ENCODE measurements at places on chromosomes 13 and 19. TPM values are rescaled to one million over a fixed set of nuclear protein-coding genes. Genes with fewer than 3 reads are reported as not detected.

DNA sequence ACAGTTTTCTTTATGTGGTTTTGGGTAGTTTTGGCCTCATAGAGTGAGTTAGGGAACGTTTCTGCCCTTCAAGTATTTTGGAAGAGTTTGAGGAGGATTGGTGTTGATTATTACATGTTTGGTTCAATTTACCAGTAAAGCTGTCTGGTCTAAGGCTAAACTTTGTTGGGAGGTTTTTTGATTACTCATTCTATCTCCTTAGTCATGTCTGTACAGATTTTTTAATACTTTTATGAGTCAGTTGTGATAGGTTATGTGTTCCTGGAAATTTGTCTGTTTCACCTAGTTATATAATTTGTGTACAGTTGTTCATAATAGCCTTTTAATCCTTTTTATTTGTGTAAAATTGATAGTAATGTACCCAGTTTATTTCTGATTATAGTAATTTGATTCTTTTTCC lies 20.4 kb downstream of the RNF17 start:
- DNase-seq, result no peak

GRCh38 chr13:78305171-78305570 lies 298.2 kb downstream of the POU4F1 start:
- no peak for DNase-seq

Gene CEACAM19
- total RNA-seq, result 4.0 TPM

Gene APOE
- total RNA-seq, result 7.2 TPM

DNA sequence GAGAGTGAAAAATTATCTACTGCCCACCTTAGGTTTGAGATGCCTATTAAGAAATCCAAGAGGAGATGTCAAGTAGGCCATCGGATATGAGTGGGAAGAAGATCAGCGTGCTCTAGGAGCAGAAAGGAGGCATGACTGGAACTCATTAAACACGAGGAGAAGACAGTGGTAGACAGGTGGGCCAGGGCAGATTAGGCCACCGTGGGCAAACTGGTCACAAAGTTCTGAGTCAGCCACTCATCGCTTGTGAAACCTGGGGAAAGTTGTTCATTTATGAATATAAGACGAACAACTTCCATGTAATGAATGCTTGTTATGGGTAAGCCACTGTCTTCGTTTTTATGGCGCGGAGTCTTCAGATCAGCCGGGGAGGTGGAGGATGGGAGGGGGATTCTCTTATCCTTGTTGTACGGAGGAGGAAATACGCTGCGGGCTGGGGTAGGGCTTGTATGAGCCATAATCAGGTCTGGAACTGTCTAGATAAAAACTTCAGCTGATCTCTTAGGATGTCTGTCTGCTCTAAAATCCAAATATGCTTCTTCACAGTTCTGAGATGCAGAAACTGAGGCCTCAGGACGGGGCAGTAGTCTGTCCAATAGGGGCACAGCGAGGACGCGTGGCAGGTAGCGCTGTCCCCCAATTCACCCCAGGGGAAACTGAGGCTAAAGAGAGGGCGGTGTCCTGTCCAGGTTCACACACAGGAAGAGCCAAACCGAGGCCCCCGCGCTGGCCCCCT lies 1.1 kb upstream of the ZNF444 start:
- no peak for DNase-seq

Gene S1PR2
- 6.1 TPM for total RNA-seq

GRCh38 chr13:33642374-33643065 lies 175.4 kb upstream of the RFC3 start:
- DNase-seq, result no peak

DNA sequence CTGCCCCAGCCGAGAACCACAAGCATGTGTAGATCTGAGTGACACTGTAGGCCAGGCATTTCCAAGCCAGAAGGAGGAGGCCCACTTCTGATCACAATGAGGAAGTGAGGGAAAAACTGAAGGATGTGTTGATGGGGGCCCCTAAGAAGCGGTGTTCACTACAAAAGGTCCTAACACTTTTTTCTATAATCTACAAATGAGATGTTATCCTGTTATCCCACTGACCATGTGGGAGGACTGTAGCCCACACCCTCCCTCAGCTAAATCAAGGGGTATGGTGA lies 99.0 kb upstream of the MCF2L start:
- no peak for DNase-seq

- no peak for DNase-seq
These were observed 450.7 kb downstream of the TSHZ3 start for GRCh38 chr19:30898353-30899103.

Gene ZNF112
- total RNA-seq, result 3.6 TPM

GRCh38 chr19:3785451-3785937 lies 687 bp downstream of the MATK start:
- DNase-seq, result no peak

DNA sequence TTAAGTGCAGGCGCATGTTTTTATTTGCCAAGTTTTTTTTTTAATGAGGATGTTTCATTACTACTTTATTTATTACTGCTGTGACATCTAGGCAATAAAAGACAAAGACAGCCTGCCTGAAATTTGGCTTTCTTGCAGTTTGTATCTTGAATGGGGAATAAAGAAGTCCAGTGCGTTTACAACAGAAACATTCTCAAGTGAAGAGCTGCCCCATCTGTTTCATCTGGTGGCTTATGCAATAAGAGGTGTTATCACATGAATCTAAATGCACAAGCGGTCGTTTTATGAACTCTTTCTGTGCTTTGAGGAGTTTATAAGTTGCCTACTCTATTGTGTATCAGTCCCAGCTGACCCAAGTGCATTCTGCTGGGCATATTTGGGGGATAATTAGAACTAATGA lies 12.6 kb upstream of the MAB21L1 start:
- DNase-seq, result no peak

Gene ZNF784
- 5.3 TPM for total RNA-seq

DNA sequence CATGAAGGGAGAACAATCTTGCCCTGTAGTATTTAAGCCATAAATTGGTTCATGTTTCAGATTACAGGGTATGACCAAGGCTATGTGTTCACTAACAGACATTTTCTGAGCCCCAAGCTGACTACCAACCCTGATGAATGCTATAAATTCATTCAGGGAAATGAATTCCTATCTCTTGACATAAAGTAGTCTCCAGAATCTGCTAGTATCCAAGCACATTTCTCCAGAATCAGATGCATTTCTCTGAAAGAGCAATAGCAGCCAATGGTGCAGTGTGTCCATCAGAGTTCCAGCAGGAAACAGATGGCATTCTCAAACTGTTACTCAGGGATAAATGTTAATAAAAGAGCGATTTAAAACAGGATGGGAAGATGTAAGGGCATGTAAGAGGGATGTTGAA lies 226.4 kb downstream of the COG6 start:
- no peak for DNase-seq

GRCh38 chr19:43765109-43765876 lies 10.5 kb upstream of the SMG9 start:
- peak; percentile 93 for DNase-seq

GRCh38 chr13:45915686-45916439 lies 64.3 kb upstream of the SIAH3 start:
- no peak for DNase-seq

GRCh38 chr19:42076380-42076944 lies 496 bp downstream of the ZNF574 start:
- DNase-seq, result no peak

Gene PAK4
- total RNA-seq, result 90.1 TPM

DNA sequence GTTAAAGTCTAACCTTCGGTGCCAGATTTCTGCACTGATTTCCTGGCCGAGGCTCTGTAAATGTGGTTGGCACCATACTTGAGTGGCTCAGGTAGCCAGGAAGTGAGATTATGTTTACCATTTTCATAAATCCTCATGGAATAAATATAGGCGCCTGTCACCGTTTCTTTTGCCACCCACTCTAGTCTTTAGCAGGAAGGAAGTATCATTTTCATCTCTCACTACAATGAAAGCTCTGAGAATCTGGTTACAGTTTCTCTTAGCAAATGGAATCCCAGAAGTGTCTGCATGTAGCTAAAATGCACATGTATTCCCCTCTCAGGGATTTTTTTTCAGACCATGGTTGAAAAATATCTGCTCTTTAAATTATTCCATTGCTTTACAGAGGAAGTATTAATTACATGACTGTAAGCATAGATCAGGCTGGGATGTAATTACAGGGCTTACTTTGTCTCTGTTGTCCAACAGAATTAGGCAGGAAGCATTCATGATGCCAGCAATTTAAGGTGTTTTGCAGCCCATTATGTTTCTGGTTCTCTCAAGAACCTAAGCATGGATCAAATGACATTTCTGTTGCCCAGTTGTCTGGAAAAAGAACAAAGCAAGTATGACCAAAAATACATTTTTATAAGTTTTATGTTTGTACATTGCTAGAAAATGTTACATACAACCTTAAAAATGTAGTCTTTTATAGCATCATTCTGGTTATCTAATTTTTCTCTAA lies 221.7 kb upstream of the SPRY2 start:
- DNase-seq, result no peak

DNA sequence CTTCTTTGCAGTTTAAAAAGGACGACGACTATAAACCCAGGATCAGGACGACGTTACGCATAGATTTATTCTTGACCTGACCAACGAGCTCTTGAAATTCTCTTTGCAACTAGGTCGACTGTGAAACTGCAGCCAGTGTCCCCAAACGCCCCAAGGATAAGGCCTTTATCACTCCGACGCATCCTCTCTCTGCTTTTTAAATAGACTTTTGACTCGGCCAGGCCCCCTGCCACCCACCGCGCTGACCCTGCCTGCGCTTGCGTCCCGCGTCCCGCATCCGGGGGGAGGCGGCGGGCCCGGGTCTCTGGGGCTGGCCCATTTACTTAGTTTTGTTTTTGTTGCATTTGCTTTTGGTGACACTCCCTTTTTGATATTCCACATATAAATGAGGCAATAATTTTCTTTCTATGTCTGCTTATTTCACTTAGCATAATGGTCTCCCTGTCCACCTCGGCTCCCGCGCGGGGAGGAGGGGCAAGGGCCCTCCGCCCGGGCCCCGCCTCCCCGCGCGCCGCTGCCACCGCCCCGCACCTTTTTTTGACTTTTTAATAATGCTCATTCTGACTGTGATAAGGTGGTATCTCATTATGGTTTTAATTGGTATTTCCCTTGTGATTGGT lies 17.4 kb downstream of the RB1 start:
- no peak for DNase-seq

GRCh38 chr13:25248071-25248470 lies 39.2 kb downstream of the MTMR6 start:
- DNase-seq, result no peak

DNA sequence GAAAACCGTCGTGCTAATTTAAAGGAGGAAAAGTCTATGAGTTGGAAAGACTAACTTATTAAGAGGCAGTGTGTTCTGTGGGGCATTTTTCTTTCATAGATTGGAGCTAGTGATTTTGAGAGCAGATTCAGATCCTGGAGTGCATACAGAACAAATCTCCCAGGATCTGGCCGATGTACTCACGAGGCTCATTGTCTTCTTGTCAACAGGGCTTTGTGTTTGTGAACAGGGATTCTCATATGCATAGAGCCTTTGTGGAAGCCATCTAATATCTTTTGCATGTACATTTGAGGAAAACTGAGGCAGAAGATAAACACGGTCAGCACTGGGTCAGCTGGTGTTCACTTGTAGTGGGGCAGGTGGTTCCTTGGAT lies 482.9 kb upstream of the TSHZ3 start:
- no peak for DNase-seq

Gene COLGALT1
- 86.0 TPM for total RNA-seq

- peak; percentile 43 for DNase-seq
These were observed 53.4 kb downstream of the PDS5B start for GRCh38 chr13:32639502-32640105.

Gene CGB7
- 5.4 TPM for total RNA-seq

DNA sequence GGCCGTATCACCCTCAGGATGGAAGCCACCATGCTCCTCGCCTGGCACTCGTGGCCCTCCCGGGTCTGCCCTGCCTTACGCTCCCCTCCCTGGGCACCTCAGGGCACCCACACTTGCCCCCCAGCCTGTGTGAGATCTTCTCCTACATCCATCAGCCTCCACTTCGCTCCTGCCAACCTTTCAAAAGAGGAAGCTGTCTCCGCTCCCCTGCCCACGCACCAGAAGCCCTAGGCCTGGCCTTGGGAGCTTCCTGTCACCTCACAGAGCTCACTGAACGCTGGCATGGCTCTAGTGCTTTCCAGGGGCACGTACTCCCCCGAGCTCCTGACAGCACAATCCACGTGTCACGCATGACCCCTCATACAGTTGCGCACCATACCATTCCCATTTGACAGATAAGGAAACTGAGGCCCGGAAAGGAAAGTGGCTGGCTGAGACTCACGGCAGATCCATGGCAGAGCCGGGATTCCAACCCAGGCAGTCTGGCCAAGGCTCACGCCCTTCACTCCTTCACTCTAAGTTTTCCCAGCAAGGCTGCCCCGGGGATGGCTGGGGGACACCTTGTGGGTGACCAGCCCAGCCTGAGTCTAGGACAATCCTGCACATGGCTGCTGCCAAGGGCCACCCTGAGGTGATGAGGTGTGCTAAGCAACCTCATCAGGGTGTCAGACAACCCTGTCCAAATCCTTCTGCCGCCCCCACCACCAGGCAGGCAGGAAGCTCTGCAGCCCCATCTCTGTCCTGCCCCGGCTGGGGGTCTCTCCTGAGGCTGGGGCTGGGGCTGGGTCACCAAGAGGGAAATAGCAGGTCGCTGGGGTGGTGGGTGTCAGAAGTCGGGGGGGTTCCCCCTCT lies 19.3 kb downstream of the PPP1R12C start:
- DNase-seq, result no peak

GRCh38 chr13:25469169-25469525 lies 97.4 kb downstream of the ATP8A2 start:
- no peak for DNase-seq

GRCh38 chr13:31199849-31200636 lies at the start of gene B3GLCT:
B3GLCT (plus strand) TSS chr13:31199975; CDS start chr13:31200085, 110 bp downstream.
- peak; percentile 36 for DNase-seq

- DNase-seq, result no peak
These were observed 14.1 kb upstream of the KLF12 start for GRCh38 chr13:74148352-74148751.

DNA sequence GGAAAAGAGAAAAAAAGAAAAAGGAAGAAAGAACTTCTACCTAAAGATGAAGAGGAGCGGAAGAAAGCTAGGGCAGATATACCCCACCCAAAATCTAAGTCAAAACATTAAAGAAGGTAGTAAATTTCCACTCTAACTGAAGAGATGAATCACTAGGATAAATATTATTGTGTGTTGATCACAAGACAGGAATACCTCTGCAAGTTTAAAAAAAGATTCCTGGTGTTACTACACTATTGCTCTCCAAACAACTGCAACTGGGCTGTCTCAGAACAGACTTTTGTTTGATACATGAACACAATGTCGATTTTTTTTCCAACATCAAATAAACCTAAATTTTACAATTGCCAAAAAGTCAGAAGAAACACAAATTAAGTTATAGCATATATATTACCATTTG lies 6.8 kb downstream of the HSPH1 start:
- no peak for DNase-seq

Gene CALR3
- not detected for total RNA-seq

DNA sequence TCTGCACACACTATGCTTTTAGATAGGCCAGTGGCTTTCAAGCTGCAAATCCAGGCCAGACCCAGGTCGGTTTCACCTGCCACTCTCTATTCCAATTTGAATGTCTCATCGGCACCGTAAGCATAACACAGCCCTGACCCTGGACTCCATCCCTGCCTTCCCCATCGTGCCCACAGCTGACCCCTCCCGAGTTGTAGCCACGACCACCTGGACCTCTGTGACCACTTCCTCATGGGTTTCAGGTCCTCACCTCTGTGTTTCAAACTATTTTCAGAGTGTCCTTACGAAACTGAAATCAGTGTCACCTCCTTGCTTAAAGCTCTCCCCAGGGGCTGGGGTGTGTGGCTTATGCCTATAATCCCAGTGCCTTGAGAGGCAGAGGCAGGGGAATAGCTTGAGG lies 9.0 kb upstream of the HSH2D start:
- DNase-seq, result no peak
